ENCODE measurements at places on chromosomes 2 and 18. TPM values are rescaled to one million over a fixed set of nuclear protein-coding genes. Genes with fewer than 3 reads are reported as not detected.

The TMEFF2 gene
- 8.3 TPM for polyA plus RNA-seq

The MC2R gene
- not detected for polyA plus RNA-seq

The GAL3ST2 gene
- polyA plus RNA-seq = 0.40 TPM

The TGIF1 gene
- polyA plus RNA-seq = 97.4 TPM

The SCYGR6 gene
- not detected for polyA plus RNA-seq

The APCDD1 gene
- polyA plus RNA-seq = 148 TPM

The CYP26B1 gene
- 16.6 TPM for polyA plus RNA-seq

The LINC00305 gene
- polyA plus RNA-seq = 7.0 TPM

The UGT1A8 gene
- polyA plus RNA-seq = not detected

The GKN2 gene
- polyA plus RNA-seq = not detected

The CD302 gene
- 13.7 TPM for polyA plus RNA-seq

The RNF25 gene
- 50.2 TPM for polyA plus RNA-seq

The CYP27C1 gene
- 10.5 TPM for polyA plus RNA-seq

The TOGARAM2 gene
- polyA plus RNA-seq = 1.6 TPM

The OTOS gene
- polyA plus RNA-seq = 0.33 TPM

The CFAP210 gene
- 3.4 TPM for polyA plus RNA-seq

The GCG gene
- not detected for polyA plus RNA-seq

The RESP18 gene
- not detected for polyA plus RNA-seq

The SNTG2 gene
- polyA plus RNA-seq = 2.4 TPM

The GALNT13 gene
- polyA plus RNA-seq = 6.7 TPM

The RFX8 gene
- 0.67 TPM for polyA plus RNA-seq

The MC5R gene
- polyA plus RNA-seq = 0.47 TPM

The ANKRD30B gene
- 0.24 TPM for polyA plus RNA-seq

The YIPF4 gene
- polyA plus RNA-seq = 77.1 TPM

The RAB6C gene
- 1.4 TPM for polyA plus RNA-seq

The FBLN7 gene
- polyA plus RNA-seq = 14.9 TPM

Measured in left renal pelvis (tissue), 4 donors.